Mesothelial cell of epicardium (in vitro differentiated cells): ENCODE measurements at places on chromosomes 12 and 14.

- no peak for DNase-seq
These were observed 14.3 kb downstream of the TBK1 start for GRCh38 chr12:64466178-64466577.

DNA sequence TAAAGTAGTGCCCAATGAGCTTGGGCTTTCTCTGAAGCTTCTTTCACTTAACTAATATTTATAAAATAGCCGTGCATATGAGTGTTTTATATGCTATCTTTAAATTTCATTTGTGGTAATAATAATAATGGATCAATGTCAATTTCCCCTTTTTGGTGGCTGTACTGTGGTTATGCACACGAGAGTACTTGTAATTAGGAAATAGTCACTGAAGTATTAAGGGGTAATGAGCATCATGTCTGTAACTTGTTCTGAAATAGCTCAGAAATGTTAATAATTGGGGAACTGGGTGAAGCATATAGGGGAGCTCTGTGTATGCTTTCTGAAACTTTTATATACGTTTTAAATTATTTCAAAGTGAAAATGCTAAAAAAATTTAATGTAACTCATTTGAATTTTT lies 7.0 kb upstream of the RNASE8 start:
- no peak for DNase-seq

GRCh38 chr12:124888260-124888659 lies 24.6 kb upstream of the SCARB1 start:
- no peak for DNase-seq

DNA sequence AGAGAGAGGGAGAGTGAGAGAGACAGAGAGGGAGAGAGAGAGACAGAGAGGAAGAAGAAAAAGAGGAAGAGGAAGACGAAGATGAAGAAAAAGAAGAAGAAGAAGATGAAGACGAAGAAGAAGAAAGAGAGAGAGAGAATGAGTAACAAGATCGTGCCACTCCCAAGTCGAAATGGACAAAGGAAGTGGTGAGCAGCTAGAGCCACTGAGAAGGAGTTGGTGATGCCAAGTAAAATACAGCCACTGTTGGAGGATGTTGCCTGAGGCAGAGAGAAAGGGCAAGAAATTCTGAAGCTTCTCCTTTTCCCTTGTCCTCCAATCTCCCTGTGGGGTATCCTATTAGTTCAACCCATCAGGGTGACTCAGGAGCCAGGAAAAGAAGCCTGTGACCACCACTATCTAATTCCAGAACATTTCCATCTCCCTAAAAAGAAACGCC lies 12.5 kb upstream of the ANAPC5 start:
- no peak for DNase-seq
